Hematopoietic multipotent progenitor cell treated with erythropoietin and hydrocortisone succinate and interleukin-3 and kit ligand, for 4 days (in vitro differentiated cells): ENCODE measurements at places on chromosomes 11 and 22.

DNA sequence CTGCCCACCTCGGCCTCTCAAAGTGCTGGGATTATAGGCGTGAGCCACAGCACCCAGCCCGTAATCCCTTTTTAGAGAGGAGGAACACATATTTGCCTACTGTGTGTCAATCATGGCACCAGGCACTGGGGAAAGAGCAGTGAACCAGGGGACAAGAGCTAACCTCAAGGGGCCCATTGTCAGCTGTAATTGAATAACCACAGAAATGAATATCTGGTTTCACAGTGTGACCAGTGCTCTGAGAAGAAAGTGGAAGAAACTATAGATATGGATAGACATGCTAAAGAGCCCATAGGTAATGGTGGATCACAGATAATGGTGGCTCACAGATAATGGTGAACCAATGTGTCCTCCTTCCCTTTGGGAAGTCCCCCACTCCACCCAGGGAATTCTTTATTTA, 8.6 kb upstream of the KCTD14 start:
- peak; percentile 20 for DNase-seq

DNA sequence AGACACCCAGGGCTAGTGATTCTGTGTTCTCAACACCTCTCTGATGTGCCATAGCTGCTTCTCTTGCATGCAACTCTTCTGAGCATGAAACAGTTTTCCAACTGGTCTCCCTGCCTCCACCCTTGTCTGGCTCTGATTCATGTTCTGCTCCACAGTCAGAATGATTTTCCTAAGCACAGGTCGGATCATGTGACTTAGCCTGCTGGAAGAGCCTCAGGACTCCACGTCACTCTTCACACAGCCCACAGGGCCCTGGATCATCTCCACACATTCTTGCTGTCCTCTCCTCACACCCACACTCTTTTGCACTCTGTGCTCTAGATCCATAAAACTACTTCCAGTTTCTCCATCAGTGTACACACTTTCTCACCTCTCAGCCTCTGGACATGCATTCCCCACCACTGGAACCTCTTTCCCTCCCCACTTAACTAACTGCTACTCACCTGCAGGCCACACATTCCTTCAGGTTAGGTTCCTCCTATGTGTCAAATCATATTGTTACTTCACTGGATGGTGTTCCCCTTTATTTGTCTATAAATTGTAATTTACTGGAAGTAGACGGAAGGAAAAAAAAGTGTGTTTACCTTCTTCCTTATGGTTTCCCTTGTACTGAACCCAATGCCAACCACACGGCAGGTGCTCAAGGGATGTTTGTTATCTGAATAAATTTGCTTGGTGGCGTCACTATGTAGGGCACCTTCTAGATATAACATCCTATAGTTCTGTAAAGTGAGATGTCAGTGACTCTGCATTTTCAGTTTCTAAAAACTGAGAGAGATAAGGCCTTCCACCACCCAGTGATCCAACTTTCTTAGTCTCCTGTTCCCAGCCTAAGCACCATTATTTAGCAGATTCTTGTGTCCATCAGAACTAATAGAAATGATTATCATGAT, 133.7 kb downstream of the ETS1 start:
- DNase-seq: peak; percentile 18

- DNase-seq: no peak
Measured at GRCh38 chr11:102950622-102951081, 4.9 kb downstream of the MMP13 start.

GRCh38 chr11:74671520-74672196, 59.6 kb downstream of the CHRDL2 start:
- DNase-seq: no peak

- DNase-seq: no peak
Measured at GRCh38 chr11:4704790-4705334, 278 bp downstream of the MMP26 start.

DNA sequence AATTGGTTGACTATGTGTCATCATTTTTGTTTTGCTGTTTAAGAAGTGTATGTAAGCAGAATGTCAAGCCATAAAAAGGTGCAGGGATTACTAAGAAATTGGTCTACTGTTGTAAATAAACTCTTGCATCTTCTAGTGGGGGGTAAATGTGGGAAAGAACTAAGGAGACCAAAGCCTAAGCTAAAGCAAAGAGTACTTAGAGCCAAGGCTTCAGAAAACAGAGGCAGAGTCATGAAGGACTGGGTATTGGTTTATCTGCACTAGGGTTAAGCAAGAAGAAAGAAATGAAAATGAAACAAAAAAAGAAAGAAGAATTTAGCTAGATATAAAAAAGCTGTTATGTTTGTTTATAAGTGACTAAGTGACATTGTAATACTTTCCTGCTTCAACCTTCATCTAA, 628.1 kb downstream of the METTL15 start:
- DNase-seq: no peak

GRCh38 chr11:43933608-43934551, 8.6 kb upstream of the C11orf96 start:
- DNase-seq: no peak

GRCh38 chr11:120945042-120945441, 78.9 kb upstream of the TBCEL start:
- DNase-seq: peak; percentile 15

DNA sequence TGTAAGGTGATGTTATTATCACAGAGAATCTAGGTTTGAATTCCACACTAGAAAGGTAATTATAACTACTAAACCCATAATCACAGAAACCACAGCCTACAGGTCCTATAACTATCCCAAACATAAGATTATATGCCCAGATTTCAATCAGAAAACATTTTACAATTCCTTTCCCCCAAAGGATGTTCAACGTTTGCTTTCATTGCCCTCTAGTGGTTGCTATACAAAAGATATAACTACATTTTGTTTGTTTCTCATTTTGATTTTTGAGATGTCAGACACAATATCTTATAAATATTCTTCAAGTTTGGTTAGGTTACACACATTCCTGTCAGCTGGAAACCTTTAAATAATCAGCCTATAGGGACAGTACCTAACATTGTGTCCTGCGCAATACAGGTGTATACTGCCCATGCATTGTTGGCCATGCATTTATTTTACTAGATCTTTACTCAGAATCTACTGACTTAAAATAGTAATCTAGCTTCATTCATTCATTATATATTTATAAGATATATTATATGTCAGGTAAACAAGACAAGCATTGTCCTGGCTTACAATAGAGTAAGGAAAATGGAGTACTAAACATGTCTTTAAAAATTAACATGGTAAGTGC, 530.5 kb upstream of the CCDC90B start:
- DNase-seq: peak; percentile 40

DNA sequence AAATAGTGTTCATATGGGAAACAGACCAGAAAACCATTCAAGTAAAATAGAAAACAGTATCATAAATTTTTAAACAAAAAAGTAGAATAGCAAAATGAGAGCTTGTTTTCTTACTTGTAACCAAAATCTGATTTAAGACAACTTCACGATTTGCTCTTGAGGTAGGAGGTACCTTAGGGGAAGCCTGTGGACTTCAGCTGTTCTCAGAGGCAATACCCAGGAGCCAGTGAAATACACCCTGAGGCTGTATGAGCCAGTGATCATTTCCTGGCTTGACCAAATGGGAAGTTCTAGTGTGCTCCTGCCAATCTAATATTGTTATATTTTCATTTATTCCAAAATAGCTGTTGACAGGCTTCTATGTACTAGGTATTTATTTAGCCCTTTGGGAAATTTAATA, 104.8 kb downstream of the ARHGAP42 start:
- no peak for DNase-seq

DNA sequence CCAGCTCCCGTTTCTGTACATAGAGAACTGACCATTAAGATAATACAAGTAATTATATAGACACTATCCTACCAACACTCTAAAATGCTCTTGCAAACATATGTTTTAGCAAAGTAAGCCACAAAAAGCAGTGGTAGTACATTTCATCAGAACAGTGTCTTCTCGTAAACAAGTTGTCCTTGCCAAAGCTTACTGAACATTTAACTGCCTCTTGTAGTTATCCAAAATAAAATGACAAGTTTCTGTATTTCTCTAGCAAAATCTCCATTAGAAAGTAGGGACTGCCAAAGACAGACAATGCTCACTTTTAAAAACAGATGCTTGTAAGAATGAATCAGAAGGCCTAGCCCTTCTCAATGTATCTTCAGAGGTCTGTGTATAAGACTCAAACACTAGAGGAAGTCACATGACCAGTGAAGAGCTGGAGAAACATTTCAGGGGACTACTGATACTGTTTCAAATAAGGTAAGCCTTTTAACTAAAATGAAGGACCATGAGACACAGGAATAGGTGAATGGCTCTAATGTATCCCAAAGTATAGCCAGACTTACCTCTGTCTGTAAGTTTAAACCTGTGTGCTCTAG, 7.8 kb upstream of the ZC3H12C start:
- DNase-seq: no peak

DNA sequence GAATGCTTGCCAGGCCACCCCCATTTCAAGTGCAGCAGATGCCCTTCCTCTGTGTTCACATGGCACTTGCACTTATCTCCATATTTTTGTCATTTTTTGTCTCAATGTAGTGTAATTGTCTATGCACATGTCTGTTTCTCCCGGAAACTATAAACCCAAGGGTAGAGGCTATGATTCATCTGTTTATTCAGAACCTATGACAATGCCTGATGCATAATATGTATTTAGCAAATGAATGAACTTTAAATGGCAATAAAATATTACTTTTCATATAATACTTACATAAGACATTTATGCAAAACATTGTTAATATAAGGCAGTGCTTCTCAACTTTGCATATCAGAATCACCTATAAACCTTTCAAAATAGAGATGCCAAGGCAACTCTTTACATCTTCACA, 6.7 kb downstream of the PAK1 start:
- no peak for DNase-seq

DNA sequence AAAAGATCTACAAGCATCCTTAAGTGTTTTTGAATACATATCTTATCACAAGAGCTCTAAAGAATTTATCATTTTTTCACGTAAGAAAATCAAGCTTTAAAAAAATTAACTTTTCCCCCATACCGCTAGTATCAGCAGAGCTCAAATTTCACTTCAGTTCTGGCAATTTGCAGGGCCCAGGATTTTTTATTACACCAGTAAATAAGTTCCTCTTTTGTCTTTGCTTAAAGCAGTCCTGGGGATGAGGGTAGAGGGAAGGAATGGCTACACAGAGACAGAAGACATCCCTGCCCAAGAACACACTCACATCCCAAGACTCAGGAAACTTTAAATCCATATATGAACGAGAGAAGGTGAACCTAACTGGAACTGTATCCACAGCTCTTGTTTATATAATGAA, 22.6 kb upstream of the SORL1 start:
- peak; percentile 44 for DNase-seq

GRCh38 chr11:7383406-7383805, 101.9 kb upstream of the OLFML1 start:
- no peak for DNase-seq

DNA sequence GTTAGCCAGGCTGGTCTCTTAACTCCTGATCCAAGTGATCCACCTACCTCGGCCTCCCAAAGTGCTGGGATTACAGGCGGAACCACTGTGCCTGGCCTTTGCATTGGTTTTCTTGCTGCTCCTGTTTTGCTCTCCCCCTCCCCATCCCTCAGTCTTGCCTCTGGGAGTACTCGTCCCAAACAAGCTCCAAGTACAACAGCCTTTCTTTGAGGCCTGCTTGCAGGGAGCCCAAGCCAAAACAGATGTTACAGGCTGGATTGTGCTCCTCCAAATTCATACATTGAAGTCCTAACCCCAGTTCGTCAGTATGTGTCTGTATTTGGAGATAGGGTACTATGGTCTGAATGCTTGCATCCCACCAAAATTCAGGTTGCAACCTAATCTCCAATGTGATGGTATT, 8.6 kb downstream of the IGLL1 start:
- no peak for DNase-seq

DNA sequence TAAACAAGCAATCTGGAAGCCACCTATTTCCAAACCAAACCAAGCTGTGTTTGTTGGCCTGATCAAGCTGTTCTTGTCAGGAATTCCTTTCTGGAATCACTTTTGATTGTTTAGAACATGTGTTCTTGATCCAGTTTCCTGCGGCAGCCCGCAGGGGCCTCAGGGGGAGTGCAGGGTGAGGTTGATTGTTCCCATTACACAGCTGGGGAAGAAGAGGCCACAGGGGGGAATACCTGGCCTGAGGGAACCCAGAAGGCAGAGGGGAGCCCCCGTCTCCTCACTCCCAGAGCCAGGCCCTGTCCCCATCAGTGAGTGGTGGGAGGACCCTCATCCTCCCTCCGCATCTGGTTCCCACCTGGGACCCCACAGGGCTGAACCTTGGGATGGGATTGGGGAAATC, 4.2 kb downstream of the MRGPRD start:
- no peak for DNase-seq

DNA sequence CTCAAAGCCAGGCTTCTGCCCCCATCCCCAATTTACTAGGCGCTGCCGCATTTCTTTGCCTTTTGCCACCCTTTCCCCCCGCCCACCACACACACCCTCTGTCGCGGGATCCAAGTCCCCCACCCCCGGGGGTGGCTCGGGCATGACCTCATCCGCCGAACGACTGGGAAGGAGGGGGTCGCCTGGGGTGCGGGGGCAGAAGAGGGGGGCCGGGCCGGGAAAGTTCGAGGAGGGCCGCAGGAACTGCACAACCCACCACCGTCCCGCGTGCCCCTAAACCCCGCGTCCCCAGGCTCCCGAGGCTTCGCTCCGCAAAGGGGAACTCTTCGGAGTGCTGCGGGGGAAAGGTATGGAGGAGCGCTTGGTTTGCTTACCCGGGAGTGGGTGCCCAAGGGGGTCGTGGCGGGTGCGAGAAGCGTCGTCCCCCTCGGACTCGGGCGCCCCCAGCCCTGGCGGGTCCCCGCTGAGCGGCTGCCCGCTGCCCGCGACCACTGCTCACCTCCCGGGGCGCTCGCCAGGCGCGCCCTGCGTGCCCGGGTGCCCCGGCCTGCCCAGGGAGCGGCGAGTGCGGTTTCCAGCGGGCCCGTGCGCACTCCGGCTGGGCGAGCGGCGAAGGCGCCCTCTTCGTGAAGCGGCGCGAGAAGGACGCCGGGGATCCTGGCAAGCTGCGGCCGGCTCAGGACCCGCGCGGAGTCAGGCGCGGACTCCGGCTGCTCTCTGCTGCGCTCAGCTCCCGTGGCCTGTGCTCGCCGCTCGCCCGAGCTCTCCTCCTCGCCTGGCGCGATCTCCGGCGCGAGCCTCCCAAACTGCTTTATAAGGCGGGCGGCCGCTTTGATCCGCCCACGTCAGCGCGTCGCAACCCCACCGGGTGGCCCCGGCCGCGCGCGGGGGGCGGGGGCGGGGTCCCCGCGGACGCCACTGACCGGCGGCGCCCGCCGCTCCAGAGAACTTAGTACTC, 4.0 kb upstream of the WNT11 start:
- DNase-seq: peak; percentile 73

GRCh38 chr22:20422271-20423007, 15.2 kb downstream of the SCARF2 start:
- DNase-seq: peak; percentile 75

GRCh38 chr11:2442589-2442988, 1.7 kb downstream of the TRPM5 start:
- DNase-seq: peak; percentile 42

GRCh38 chr11:8614497-8614896, 20.5 kb upstream of the STK33 start:
- DNase-seq: no peak

- DNase-seq: peak; percentile 8
Measured at GRCh38 chr11:126510621-126511370, 155.3 kb downstream of the ST3GAL4 start.
